ENCODE measurements at places on chromosomes 2 and 18. TPM values are rescaled to one million over a fixed set of nuclear protein-coding genes. Genes with fewer than 3 reads are reported as not detected.

The RAD51AP2 gene
- 0.10 TPM for total RNA-seq

The TMEM17 gene
- 1.8 TPM for total RNA-seq

The ADAM23 gene
- total RNA-seq: 21.3 TPM

The REEP1 gene
- 29.3 TPM for total RNA-seq

The PROKR1 gene
- 1.0 TPM for total RNA-seq

The TEKT4 gene
- total RNA-seq: not detected

The BCL11A gene
- total RNA-seq: 19.9 TPM

The ALPP gene
- total RNA-seq: not detected

The SLC25A52 gene
- total RNA-seq: not detected

DNA sequence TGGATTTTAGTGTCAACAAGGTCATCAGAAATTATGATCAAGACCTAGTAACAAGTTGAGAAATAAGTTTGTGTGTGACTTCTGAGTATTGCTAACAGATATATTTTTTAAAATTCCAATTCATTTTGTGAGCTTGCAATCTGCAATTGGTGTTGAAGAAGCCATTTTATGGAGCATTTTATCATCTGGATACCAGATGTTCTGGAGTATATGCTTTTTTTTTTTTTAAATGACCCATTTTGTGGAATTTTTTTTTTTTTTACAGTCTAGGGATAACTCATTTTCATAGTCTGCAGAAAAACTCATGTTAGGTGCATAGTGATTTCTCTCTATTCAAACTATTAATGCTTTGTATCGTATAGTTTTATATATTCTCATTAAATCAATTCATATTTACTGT lies 12.6 kb downstream of the QPCT start:
- peak; percentile 35 for DNase-seq

DNA sequence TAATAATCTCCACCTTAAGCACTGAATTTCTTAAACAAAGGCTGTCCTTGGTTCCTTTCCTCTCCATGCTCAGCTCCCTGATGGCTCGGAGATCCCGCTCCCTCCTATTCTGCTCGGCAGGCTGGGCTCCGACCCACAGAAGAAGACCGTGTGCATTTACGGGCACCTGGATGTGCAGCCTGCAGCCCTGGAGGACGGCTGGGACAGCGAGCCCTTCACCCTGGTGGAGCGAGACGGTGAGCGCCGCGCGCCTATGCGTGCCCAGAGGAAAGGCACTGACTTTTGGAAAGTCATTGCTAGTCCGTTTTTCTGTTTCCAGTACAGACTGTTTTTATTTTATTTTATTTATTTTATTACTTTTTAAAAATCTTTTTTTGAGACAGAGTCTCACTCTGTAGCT lies 9.6 kb downstream of the CNDP2 start:
- DNase-seq: no peak

DNA sequence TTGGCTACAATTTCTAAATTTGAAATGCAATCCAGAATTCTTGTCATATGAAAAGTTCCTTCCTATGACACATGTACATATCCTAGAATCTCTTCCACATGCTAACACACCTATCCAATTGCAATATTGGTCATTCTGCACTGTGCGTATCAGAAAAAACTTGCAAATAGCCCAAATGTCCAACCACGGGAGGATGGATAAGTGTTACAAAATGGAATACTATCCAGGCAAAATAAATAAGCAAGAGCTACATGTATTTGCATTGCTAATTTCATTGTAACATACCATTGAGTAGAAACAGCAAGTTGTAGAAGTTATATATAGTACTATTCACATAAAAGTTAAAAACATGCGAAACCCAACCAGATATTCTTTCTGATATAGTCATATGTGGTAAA lies 15.6 kb upstream of the RHOB start:
- DNase-seq: no peak

DNA sequence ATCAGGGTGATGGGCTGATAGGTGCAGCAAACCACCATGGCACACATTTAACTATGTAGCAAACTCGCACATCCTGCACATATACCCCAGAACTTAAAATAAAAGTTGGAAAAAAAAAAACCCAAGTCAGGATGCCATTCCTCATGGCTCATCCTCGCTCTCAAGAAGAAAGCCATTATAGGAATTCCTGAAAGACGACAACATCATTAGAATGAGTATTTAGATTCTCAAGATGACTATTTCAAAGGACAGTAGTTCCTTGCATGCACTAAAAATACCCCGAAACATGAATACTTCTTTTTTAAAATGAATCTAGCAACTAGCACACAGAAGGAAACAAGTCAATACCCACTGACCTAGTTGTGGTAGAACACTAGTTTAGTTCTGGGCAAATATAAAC lies 285.8 kb upstream of the REV1 start:
- no peak for DNase-seq

GRCh38 chr2:13919981-13920382 lies 712.5 kb upstream of the LRATD1 start:
- no peak for DNase-seq

DNA sequence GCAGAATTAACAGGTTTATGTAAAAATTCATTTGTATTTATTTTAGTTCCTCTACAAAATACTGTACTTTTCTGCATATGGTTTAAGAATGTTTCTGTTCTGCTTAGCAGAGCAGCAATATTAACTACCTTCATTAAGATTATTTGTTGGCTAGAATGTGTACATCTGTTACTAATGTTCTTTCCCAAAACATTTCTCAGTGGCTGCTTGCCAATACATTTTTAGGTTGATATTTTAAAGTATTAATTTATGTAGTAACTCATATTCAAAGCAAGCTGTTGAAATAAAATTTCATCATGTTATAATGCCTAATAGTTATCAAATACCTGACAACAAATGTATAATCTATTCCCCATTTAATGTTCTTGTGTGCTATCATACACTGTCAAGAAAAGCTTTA lies 40.3 kb downstream of the PRKD3 start:
- no peak for DNase-seq

GRCh38 chr2:144382849-144383248 lies 137.1 kb downstream of the ZEB2 start:
- no peak for DNase-seq

GRCh38 chr2:222322236-222322635 lies 23.4 kb upstream of the PAX3 start:
- DNase-seq: no peak

DNA sequence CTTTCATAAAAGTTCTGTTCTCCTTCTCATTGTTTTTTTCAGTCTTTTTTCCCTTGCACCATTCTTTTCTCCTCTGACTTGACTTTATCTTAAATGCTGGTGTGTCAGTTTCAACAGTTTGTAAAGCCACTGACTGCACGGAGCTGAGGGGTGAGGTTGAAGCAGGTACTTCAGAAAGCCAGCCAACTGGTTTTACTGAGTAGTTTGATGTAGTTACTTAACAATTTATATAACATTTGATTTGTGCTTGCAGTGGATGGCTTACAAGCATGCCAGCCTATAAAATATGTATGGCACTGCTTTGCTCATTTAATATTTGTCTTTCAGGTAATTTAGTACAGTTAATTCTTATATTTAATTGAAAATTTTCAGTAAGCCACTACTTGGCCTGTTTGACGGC lies 55.4 kb downstream of the FAM171B start:
- no peak for DNase-seq

DNA sequence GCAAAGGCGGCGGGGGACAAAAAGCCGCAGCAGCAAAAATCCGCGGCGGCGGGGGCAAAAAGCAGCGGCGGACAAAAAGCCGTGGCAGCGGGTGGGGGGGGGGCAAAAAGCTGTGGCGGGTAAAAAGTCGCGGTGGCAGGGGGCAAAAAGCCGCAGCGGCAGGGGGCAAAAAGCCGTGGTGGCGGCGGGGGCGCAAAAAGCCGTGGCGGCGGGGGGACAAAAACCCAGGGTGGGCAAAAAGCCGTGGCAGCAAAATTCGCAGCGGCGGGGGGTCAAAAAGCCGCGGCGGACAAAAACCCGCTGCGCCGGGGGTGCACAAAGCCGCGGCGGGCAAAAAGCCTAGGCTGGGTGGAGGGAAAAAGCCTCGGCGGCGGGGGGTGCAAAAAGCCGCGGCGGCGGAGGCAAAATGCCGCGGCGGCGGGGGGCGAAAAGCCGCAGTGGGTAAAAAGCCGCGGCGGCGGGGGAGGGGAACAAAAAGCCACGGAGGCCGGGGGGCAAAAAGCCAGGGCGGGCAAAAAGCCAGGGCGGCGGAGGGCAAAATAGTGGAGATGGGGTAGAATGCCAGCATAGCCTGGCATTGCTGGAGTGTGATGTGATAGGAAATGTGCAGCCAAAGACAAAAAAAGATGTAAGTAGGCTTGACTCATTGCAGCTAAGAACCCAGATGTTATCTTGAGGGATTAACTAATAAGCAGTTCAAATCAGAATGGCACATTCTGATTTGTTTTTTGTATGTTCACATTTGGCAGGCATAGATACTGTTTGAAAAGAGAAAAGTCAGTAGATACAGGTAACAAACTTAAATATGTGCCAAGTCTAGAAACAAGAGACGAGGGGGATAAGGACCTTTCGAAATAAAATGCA lies 1076.3 kb downstream of the RPIA start:
- DNase-seq: no peak

DNA sequence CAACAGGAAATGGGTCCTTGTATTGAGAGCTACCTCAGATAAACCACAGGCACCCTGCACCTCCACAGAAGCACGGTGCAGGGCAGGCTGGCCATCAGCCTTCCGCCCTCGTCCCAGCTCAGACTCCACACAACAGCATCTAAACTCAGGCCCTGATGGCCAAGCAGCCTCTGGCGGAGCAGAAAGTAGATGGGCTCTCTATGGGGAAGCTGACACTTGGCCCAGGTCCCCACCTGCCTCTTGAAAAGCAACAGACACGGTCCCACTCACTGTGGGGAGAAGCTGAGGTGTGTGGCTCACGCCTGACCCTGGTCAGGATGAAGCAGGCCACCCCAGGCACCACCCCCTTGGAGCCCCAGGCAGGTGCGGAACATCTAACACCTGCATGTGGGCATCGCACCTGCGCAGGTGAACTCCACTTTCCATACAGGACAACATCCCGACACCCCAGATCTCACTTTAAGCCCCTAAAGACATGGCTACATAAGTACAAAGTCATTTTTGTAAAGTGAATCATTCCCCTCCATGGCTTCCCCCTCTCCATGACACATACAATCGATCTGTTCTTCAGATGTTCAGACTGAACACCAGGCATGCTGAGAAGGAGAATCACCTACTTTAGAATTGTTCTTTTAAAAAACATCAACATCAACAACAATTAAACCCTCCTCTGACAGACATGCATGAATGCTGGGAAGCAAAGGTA lies 208.4 kb downstream of the ZBTB7C start:
- no peak for DNase-seq

DNA sequence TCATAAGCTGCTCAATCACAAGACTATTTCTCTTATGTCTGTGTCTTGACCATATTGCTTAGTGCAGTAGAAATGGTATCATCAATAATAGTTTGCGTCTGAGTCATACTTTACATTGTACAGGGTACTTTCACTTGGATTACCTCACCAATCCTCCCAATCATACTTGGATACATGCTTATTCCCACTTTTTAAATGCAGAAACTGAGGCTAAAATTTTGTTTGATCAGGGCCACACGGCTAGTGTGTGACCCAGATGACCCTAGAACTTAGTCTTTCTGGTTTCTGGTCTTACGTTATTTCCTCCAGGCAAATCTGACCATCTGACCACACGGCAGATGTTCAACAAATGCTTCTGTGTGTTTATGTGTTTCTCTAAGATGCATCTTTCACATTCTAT lies 23.8 kb upstream of the CCL20 start:
- DNase-seq: no peak

DNA sequence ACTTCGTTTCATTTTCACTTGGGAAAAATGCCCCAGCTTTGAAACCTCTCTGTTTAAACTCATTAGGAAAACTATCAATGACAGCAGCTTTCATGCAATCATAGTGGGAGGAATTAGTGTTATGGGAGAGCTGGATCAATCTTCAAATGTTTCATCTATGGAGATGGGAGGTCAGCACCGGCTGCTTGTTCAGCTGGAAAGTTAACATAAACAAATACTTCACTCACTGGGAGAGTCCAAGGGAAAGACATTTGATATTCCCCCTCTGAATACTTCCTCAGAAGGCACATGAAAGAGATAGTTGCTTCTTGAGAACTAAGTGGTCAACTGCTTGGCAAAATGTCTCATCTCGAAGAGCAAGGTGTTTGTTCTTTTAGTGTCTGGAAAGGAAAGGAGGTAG lies 7.3 kb downstream of the LYPD1 start:
- peak; percentile 56 for DNase-seq

GRCh38 chr2:215105607-215106354 lies 32.6 kb downstream of the ABCA12 start:
- no peak for DNase-seq

DNA sequence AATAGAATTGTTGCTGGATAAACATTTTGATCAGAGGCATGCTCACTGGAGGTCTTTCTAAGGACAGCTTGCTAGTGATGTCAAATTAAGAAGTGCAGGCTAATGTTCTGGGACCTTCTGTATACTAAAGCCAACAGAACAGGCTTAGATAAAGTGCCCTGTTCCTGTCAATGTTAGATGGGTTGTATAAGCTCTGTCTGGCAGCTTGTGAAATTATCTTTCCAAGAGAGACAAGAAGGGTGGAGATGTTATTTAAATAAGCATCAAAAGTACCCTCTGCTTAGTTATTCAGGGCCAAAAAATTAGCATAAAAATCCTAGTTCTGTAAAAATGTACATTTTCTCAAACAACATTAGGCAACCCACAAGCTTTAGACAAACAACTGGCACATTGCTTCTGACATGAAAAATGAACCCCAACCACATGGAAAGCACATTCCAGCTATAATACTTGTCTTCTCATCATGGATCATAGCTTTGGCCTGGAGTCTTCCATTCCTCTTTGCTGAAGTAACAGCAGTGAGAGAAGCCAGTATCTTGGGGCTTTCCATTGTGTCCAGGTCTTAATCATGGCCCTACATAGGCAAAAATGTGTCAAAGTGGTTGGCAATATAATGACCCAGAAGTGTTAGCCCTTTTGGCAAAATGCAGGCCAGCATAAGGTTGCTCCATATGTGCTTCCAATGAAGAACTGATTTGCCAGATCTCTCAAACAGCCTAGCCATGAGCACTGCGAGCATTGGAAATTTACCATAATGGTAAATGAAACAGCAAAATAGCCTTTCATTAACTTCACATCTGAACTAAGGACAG lies 478.1 kb upstream of the ZNF804A start:
- DNase-seq: no peak

GRCh38 chr2:157890969-157891642 lies 15.0 kb upstream of the ACVR1 start:
- no peak for DNase-seq

DNA sequence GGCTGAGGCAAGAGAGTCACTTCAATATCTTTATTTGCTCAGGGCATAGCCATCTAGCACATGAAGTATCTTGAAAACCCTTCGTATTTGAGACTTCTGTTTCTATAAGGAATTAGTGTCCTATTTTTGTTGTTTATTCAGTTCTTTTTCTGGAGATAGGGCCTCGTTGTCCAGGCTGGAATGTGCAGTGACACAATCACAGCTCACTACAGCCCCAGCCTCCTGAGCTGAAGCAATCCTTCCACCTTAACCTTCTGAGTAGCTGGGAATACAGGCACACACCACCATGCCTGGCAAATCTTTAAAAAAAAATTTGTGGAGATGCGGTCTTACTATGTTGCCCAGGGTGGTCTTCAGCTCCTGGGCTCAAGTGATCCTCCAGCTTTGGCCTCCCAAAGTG lies 50.6 kb downstream of the PSMD14 start:
- DNase-seq: no peak

Data from tongue (tissue), 3 donors.